ENCODE measurements at places on chromosomes 5 and 9. TPM values are rescaled to one million over a fixed set of nuclear protein-coding genes. Genes with fewer than 3 reads are reported as not detected.

DNA sequence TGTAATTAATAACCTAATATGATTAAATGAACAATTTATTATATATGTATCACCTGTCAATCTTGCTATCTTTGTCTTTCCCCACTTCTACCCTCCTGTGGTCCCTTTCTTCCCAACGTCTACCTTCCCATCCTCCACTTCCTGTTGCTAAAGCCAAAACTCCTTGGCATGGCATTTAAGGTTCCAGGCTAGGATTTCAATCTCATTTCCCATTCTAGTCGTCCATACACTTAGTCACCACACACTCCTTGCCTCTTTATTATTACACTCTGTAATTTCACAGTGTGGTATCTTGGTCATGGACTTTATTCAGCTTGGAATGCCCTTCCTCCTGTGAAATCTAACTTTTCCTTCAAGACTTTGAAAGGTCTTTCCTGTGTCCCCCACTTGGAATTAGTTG is 115.3 kb downstream of the SEMA6A start:
- DNase-seq = no peak

IGIP gene
- total RNA-seq = 1.9 TPM

GRCh38 chr5:145243016-145243415 is 592.1 kb downstream of the PRELID2 start:
- no peak for DNase-seq

DNA sequence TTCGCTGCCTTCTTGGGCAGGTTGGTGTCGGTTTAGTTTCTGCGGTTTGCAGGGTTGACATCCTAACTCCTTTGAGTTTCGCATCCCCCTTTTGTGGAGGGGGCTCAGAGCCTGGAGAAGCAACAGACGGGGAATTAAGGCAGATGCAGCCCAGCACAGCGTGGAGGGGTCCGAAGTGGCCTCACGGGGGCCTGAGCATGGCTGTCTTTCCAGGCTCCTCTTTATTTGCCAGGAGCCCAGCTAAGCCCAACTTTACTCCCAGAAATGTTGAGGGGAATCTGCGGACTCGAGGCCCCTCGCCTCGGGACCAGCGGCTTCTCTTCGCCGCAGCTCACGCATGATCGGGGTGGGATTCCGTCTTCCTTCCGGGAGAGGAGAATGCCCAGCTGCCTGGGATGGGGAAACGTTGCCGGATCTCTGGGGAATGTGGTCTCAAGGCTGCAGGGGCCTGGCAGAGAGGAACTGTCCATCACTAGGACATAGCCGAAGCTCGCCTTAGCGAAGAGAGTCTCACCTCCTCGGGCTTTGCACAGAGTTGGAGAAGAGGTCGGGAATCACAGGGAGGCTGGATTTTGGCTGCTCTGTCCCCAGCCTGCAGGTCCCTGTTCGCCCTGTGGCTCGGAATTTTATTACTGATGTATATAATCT is 1.3 kb downstream of the RAI14 start:
- DNase-seq = no peak

LRRC19 gene
- not detected for total RNA-seq

ERP44 gene
- total RNA-seq = 12.4 TPM

GRCh38 chr9:99833735-99834134 is 12.1 kb downstream of the NR4A3 start:
- DNase-seq = no peak

- DNase-seq = no peak
Measured at GRCh38 chr5:2120361-2120760, 237.6 kb upstream of the IRX4 start.

GRCh38 chr5:30832519-30832918 is 361.0 kb upstream of the CDH6 start:
- DNase-seq = no peak

- no peak for DNase-seq
Measured at GRCh38 chr9:91949392-91949945, 559 bp downstream of the ROR2 start.

DNA sequence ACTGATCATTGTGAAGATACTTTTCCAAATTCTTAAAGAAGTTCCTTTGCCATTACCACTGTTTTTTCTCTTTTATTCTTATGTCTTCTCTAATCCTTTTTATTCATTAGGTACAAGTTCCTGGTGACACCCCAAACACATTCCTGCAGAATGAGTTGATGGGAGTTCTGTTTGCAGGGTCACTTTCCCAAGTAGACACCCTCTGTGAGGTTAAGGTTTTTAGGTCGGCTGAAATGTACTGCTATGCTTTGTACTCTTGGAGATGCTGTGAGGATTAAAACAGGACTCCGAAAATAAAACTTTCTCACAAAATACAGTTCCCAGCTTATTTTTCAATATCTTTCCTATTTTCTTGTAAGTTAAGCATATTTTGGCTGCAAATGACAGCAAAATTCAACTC is 143.3 kb upstream of the TLE4 start:
- no peak for DNase-seq

ERBIN gene
- total RNA-seq = 52.3 TPM

DNA sequence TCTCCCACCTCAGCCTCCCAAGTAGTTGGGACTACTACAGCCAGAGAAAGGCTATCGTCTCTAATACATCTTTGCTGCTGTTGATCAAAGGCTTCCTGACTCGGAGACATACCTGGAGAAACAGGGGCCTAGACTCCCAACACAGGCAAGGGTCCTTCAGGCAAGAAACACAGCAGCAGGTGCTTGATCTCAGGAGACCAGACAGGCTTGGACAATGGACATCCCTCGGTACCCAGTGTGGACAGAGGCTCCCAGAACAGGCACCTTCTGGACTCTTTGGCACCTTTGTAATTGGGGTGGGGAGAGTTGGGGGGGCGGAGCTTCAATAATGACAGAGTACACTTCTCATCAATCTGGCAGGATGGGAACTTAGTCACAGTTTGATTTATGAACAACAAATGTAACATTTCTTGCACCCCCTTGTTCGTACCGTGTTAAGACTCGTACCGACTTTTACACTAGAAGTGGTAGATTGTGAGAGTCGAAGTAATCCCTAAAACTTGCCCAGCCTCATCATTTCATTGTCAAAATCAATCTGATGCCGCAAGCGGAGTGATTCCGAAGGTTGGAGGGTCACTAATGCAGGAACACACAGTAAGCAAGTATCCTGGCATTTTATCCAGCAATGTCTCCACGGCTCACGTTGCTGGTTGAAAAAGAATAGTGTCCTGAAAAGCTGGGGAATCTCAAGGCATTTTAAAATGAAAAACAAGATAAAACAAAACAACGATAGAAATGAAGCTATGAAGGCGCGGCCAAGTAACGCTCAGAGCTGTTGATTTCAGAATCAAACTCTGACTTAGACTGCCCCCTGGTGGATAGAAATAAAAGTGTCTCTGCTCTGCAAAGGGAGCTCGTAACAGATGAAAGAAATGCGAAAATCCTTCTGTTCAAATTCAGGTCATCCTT is 46.4 kb upstream of the STK32A start:
- DNase-seq = peak; percentile 56

AK8 gene
- total RNA-seq = not detected
